Adipocyte (in vitro differentiated cells): ENCODE measurements at places on chromosomes 6 and 20.

GRCh38 chr20:35004749-35005462 is 49.2 kb downstream of the MYH7B start:
- no peak for DNase-seq

GRCh38 chr6:54640911-54641310 is 205.7 kb upstream of the FAM83B start:
- peak; percentile 61 for DNase-seq

- DNase-seq: no peak
These were observed 1.3 kb upstream of the KIAA0408 start for GRCh38 chr6:127460465-127460864.

GRCh38 chr6:113306552-113307145 is 550.5 kb upstream of the MARCKS start:
- no peak for DNase-seq

DNA sequence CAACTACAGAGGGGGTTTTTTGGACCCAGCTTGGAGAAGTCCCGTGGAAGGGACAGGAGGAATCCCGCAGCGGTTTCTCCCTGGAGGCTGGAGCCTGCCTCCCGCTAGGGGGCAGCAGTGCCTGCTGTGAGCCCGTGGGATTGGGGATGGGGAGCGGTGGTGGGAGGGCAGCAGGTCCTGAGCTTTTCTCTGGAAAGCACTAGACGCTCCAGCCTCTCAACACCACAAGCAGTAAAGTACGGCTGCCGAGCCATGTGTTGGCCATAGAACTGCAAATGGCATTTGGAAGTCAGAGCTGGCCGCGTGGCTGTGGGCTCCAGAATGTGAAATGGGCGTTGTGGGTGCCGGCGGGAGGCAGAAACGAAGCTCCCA is 47.8 kb downstream of the GMPR start:
- DNase-seq: peak; percentile 54

DNA sequence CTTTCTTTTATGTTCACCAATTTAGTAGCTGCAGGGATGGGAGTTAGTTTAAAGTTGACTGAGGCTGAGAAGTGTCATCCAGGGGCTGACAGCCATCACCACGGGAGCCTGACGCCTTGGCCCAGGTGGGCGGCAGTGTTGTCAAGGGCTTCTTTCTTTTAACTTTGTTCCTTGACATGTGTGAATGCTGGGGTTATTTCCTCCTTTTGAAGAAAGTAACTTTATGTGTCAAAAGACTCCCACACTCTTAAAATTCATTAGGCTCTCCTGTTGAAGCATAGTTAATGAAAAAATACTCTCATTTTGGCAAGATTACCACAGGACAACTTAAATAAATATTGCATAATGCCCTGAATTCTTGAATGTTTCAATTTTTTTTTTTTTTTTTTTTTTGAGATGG is 50.0 kb downstream of the SASH1 start:
- peak; percentile 46 for DNase-seq

DNA sequence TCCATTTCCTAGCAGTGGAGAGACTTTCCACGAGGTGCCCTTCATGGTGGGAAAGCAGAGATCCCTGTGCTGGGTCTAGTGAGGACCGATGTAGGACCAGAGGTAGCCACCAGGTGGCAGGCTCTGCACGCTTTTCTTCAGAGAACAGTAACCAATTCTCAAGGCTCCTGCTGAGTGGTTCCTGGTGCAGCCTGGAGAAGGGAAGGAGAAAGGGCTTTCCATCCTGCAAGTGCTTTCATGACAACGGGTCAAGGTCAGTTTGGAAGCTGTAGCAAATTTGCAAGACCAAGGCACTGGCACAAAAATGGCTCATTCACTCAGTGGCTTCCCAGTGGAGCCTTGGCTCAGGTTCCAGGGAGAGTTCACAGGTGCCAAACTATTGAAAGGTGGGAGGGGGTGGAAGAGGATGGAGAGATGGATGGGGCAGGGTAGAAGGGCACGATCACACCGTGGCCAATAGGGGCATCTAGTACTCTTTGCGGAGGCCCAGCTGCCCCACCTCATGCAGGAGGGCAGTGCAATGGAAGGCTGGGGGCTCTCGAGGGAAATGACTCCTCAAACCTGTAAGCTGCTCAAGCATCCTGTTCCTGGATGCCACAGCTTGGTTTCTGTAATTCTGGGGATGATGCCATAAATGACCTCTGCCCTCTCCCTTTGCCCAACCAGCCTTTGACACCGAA is 25.5 kb upstream of the KCNK16 start:
- peak; percentile 84 for DNase-seq

GRCh38 chr6:166556863-166557322 is 29.6 kb downstream of the RAMACL start:
- peak; percentile 49 for DNase-seq
